ENCODE measurements at places on chromosomes 12 and 14. TPM values are rescaled to one million over a fixed set of nuclear protein-coding genes. Genes with fewer than 3 reads are reported as not detected.

- no peaks in the 10 kb centered on the region for H3K4me1 ChIP-seq
- H3K27me3 ChIP-seq = no peaks in the 10 kb centered on the region
- H3K4me3 ChIP-seq = no peak overlapping the region
Measured at GRCh38 chr12:24896171-24896570, 52.7 kb downstream of the BCAT1 start.

DNM1L gene
- total RNA-seq = 61.3 TPM

DNA sequence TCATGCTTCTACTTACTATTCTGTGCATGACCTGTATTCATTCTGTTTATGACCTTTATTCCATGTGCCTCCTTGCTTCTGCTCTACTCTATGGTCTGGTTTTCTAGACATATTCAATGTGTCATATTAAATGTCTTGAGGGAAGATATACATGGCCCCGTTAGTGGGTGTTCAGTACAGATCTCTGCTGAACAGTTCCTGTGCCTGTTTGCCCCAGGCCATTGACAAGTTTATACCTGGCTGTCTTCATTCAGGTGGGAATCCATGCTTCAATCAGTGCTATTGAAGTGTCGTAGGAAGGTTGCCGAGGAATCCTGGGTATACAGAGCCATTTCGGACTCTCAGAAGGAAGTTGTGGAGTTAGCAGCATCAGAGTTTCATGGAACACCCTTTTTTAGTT, 7.4 kb upstream of the PPFIBP1 start:
- no peak overlapping the region for H3K27ac ChIP-seq
- no peak for DNase-seq
- H3K36me3 ChIP-seq = no peaks in the 10 kb centered on the region
- H3K4me3 ChIP-seq = no peak overlapping the region
- H3K4me1 ChIP-seq = peaks cover 3% of the 10 kb centered on the region

KLRB1 gene
- total RNA-seq = not detected

GRCh38 chr12:26870491-26871419, 37.8 kb upstream of the ITPR2 start:
- peak; percentile 86 for DNase-seq
- no peak overlapping the region for H3K4me3 ChIP-seq
- no peaks in the 10 kb centered on the region for H3K27me3 ChIP-seq
- H3K27ac ChIP-seq = peak overlapping the region; percentile 40

KLRC3 gene
- total RNA-seq = not detected

SALL2 gene
- total RNA-seq = 3.3 TPM

DNA sequence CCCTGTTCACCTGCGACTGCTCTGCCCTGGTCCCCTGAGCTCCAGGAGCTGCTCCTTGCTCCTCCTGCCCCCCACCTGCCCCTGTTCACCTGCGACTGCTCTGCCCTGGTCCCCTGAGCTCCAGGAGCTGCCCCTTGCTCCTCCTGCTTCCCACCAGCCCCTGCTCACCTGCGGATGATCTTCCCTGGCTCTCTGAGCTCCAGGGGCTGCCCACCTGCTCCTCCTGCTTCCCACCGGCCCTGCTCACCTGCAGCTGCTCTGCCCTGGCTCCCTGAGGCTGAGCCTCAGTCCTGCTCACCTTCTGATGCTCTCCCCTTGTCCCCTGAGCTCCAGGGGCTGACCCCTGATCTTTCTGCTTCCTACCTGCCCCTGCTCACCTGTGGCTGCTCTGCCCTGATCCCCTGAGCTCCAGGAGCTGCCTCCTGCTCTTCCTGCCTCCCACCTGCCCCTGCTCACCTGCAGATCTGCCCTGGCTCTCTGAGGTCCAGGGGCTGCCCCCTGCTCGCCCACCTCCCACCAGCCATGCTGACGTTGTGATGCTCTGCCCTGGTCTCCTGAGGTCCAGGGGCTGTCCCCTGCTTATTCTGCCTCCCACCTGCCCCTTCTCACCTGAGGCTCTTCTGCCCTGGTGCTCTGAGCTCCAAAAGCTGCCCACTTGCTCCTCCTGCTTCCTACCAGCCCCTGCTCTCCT, 219.2 kb downstream of the TMEM121 start:
- no peaks in the 10 kb centered on the region for H3K4me1 ChIP-seq
- DNase-seq = no peak
- no peak overlapping the region for H3K27ac ChIP-seq
- H3K4me3 ChIP-seq = no peak overlapping the region

GZMB gene
- not detected for total RNA-seq

DNA sequence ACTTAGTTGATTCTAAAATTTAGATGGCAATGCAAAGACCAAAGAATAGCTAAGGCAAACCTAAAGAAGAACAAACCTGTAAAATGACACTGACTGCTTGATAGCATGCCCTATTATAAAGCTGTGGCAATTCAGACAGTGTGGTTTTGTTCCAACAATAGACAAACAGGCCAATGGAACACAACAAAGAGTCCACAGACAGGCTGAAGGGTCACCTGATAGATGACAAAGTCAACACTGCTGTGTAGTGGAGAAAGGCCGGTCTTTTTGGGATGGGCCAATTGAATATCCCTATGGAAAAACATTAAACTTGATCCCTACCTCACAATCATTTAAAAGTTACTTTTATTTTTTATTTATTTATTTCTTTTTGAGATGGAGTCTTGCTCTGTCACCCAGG, 33.8 kb upstream of the SLC25A3 start:
- no peak overlapping the region for H3K27ac ChIP-seq
- no peaks in the 10 kb centered on the region for H3K27me3 ChIP-seq
- DNase-seq = no peak
- H3K4me1 ChIP-seq = no peaks in the 10 kb centered on the region

DNA sequence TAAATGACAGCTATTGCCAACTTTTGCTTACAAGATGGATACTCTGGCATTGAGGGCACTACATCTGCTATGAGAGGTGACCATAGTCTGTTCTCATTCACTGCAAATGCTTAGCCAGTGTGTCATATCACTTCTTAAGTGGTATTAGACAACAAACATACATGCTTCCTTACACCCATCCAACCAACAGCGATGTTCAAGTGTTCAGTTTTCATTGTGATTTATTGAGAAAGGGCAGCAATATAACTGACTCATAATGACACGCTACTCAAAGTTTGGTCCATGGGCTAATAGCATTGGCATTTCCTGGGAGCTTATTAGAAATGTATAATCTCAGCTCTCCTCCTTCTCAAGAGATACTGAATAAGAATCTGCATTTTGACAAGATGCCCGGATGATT, 181.7 kb downstream of the NPAS3 start:
- H3K4me3 ChIP-seq = no peak overlapping the region
- DNase-seq = no peak
- H3K4me1 ChIP-seq = no peaks in the 10 kb centered on the region
- no peaks in the 10 kb centered on the region for H3K36me3 ChIP-seq

- no peak overlapping the region for H3K4me3 ChIP-seq
- peaks cover 18% of the 10 kb centered on the region for H3K4me1 ChIP-seq
- no peaks in the 10 kb centered on the region for H3K36me3 ChIP-seq
- peak; percentile 89 for DNase-seq
- H3K27me3 ChIP-seq = no peaks in the 10 kb centered on the region
Measured at GRCh38 chr12:49974231-49974675, 1.5 kb downstream of the AQP6 start.

HOXC10 gene
- not detected for total RNA-seq

IL31 gene
- total RNA-seq = not detected

DNA sequence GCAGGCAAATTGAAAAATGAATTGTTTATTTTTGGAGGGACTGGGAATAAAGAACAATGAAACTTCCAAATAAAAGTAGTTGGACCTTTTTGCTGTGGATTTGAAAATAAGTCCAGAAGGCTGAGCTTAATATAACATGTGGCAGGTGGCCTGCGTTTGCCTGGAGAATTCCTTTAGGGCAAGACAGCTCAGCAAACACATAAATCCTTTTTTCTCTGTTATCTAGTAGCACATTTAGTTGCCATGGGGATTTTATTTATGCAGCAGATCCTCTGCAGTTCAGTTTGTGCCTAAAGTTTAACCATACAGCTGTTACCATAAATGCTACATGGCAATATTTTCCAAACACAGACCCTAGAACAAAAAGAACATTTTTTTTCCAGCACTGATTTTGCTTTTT, 180.0 kb downstream of the NPAS3 start:
- H3K4me3 ChIP-seq = no peak overlapping the region
- H3K4me1 ChIP-seq = no peaks in the 10 kb centered on the region
- no peak overlapping the region for H3K27ac ChIP-seq
- no peak for DNase-seq
- no peaks in the 10 kb centered on the region for H3K27me3 ChIP-seq

DNA sequence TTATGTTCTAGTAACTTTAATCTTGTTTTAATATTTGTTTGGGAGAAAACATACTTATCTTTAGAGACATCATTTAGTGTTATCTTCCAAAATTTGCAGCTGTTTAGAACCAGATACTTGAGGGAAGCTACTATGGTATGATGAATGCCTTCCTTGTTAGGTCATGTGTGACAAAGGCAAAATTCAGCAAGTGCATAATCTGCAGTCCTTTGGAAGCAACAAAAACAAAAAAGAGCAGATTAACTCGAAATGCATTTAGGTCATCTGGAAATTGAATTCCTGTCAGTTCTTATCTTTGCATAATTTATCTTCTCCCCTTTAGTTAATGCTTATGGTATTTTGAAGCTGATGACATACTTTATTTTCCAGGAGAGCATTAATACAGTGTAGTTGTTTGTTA, 3.5 kb downstream of the FBXO34 start:
- no peaks in the 10 kb centered on the region for H3K27me3 ChIP-seq
- H3K27ac ChIP-seq = no peak overlapping the region
- H3K4me1 ChIP-seq = peaks cover 48% of the 10 kb centered on the region
- peak; percentile 28 for DNase-seq
- no peak overlapping the region for H3K4me3 ChIP-seq

FBRSL1 gene
- 5.3 TPM for total RNA-seq

DNA sequence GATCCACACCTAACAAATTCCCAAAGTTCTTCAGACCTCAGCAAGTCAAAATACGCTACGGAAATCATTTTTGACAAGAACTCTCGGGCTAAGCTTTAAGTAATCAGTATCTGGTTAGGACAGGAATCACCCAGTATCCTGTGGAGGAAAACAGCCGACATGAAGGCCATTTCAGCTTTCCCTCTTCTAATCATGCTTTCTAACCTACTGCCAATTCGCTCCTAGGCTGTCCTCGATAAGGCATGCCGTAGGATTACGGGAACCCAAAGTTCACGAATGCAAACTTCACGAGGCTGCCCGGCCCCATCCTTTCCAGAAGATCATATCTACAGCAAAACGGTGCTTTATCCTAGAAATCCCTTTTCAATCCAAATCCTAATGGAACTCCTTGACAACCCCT, 81.8 kb upstream of the PTPRB start:
- no peak for DNase-seq
- no peak overlapping the region for H3K4me3 ChIP-seq
- H3K27me3 ChIP-seq = no peaks in the 10 kb centered on the region
- H3K4me1 ChIP-seq = no peaks in the 10 kb centered on the region
- no peaks in the 10 kb centered on the region for H3K36me3 ChIP-seq

DNA sequence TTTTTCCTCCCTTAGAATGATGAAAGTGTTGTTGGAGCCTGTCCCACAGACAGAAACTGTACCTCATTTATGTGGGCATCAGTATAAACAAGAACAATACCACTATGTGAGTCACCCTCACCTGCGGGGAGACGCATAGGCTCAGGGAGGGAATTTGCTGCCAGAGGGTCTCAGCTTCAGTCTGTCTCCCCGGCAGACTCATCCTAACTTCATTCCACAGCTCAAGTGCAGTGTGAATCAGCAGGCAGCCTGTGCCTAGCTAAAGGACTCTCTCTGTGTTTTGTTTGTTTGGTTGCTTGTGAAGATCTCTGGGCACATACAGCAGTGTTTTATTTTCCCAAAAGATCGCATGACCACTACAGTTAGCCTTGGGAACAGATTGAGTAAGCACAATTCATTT, 98.9 kb downstream of the PRKCH start:
- no peaks in the 10 kb centered on the region for H3K36me3 ChIP-seq
- no peak overlapping the region for H3K27ac ChIP-seq
- H3K4me1 ChIP-seq = peaks cover 12% of the 10 kb centered on the region
- H3K4me3 ChIP-seq = no peak overlapping the region
- no peak for DNase-seq
- H3K27me3 ChIP-seq = no peaks in the 10 kb centered on the region

DNA sequence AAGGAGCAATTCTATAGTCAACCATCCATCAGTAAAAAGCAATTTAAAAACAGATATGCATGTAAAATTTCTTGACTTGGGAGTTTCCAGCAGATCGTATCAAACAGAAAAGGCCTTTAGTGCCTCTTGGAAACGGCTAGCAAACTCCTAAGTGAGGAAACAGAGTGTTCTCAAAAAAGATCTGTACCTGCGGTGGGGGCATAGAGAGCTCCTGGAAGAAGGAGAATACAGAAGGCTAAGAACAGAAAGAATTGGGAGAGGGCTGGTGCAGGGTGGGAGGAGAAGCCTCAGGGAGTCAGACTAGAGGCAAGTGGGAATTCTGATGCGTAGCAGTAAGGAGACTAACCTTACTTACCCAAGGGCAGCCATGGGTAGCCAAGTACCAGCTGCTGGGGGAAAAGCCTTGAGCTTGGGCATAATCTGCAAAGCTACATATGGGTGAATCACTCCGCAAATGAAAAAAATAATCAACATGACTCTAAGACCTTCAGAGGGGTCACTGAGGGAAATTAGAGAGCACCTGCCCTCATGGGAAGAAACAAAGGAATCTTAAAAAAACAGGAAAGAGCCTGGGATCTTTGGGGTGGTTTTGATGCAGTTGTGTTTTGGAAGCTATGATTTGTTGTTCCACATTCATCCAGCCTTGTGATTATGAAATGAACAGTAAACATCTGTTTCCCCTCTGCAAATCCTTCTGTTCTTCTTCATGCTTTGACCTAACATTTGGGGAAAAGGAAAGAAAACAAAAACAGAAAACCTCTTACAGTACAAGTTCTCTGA, 10.4 kb downstream of the RHOJ start:
- no peaks in the 10 kb centered on the region for H3K27me3 ChIP-seq
- no peaks in the 10 kb centered on the region for H3K4me1 ChIP-seq
- no peak for DNase-seq
- peaks cover 5% of the 10 kb centered on the region for H3K36me3 ChIP-seq

GRCh38 chr12:126685636-126686035, 1581.3 kb upstream of the TMEM132C start:
- no peak overlapping the region for H3K27ac ChIP-seq
- DNase-seq = no peak
- H3K36me3 ChIP-seq = no peaks in the 10 kb centered on the region
- H3K4me1 ChIP-seq = no peaks in the 10 kb centered on the region
- H3K4me3 ChIP-seq = no peak overlapping the region
- no peaks in the 10 kb centered on the region for H3K27me3 ChIP-seq

SMIM41 gene
- 7.8 TPM for total RNA-seq

GRCh38 chr12:82818271-82819035, 131.7 kb downstream of the TMTC2 start:
- H3K36me3 ChIP-seq = no peaks in the 10 kb centered on the region
- H3K4me3 ChIP-seq = no peak overlapping the region

All from stomach (tissue), 19 donors.